ENCODE measurements at places on chromosomes 1 and 21.

GRCh38 chr1:41915786-41916571 lies 2.7 kb downstream of the HIVEP3 start:
- peak; percentile 23 for DNase-seq

- DNase-seq = peak; percentile 1
Observed at GRCh38 chr1:207495801-207496792, at the start of gene CR1. CR1 (plus strand) TSS chr1:207496157; CDS start chr1:207496268, 111 bp downstream.

DNA sequence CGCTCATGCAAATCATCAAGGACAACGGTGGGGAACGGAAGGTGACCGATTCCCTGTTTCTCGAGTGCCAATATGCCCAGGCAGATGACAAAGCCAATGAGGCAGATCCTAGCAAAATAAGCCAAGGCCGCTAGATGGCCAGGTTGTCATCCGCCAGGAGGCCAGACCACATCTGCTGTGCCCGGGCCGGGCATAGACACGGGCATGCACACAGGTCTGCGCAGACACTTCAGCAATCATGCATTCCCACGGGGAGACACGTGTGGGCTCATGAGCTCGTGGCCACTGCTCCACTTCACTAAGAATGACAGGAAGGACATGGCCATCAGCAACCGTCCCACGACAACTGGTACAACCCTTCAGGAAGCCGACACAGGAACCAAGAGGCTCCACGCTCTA lies 23.4 kb downstream of the WDR4 start:
- DNase-seq = no peak

DNA sequence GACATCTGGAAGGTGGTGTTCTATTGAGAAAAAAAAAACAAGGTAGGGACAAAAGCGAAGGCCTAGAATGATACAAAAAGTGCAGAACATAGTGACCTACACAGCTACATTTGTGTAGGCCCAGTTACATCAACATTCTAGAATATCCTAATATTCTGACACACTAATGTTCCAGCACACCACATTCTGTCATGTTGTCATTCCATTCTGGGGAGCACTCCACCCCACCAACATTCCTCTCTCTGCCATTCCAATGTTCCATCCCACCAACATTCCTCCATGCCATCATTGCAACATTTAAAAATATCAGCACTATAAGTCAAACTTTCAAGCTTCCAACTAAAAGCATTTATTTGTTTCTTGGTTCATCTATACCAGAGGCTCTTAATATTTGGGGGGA lies 28.5 kb downstream of the COA7 start:
- DNase-seq = no peak

- DNase-seq = no peak
Observed at GRCh38 chr1:233102341-233102740, 151.9 kb downstream of the NTPCR start.

- no peak for DNase-seq
Observed at GRCh38 chr1:109327285-109327684, 20.5 kb upstream of the MYBPHL start.

GRCh38 chr1:5651964-5652821 lies 340.0 kb downstream of the NPHP4 start:
- no peak for DNase-seq

- DNase-seq = no peak
Observed at GRCh38 chr1:51156752-51157151, 54.7 kb downstream of the C1orf185 start.

DNA sequence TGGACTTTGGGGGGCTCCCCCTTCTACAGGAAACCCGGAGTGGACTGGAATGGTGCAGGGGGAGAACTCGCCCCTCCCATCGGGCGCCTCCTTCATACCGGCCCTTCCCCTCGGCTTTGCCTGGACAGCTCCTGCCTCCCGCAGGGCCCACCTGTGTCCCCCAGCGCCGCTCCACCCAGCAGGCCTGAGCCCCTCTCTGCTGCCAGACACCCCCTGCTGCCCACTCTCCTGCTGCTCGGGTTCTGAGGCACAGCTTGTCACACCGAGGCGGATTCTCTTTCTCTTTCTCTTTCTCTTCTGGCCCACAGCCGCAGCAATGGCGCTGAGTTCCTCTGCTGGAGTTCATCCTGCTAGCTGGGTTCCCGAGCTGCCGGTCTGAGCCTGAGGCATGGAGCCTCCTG lies at the start of gene TNFRSF14:
TSS of gene TNFRSF14 (plus strand) at position 95 of the 401 bp plus-strand sequence. CDS start at position 389, 294 bp downstream.
- DNase-seq = peak; percentile 41

DNA sequence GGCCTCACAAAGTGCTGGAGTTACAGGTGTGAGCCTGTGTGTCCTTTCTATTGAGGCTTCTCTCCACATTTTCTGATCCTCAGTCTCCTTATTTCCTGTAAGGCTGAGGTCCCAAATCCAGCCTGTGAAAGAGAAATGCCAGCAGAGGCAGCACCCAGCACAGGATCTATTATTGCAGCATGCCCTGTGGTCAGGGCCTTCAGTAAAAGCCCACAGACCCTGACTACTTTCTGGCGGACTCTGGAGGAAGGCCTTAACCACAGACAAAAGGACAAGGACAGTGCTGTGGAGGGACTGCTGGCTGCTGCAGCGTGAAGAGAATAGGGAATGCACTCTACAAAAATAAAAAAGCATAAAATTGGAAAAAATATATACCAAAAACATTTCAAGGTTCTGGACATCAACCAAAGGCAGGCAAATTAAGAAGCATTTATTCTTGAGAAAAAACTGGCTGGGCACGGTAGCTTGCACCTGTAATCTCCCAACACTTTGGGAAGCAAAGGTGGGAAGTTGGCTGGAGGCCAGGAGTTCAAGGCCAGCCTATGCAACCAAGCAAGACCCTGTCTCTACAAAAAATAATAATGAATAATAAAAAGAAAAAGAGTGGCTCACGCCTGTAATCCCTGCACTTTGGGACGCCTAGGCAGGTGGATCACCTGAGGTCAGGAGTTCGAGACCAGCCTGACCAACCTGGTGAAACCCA lies 9.4 kb upstream of the PGD start:
- no peak for DNase-seq

DNA sequence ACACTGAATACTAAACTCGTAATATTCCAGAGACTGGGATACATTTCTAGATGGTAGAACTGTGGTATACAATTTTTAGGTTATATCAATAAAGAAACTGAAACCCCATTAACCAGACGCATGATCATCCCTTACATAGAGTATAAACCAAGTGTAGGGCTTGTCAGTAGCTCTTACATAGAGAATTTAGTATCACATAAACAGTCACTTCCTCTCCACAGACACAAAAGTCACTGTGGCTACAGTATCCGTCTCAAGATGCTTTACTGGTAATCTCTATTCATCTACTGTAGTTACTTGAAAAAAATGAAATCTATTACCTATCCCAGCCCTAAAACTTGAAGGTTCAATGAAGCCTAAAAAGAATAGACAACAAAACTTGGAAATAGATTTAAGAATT lies 252.3 kb upstream of the TMPRSS15 start:
- no peak for DNase-seq

GRCh38 chr1:208115924-208116640 lies 128.1 kb downstream of the PLXNA2 start:
- DNase-seq = no peak

- DNase-seq = no peak
Observed at GRCh38 chr1:214862421-214862820, 220.1 kb upstream of the KCNK2 start.

- DNase-seq = peak; percentile 58
Observed at GRCh38 chr1:24555591-24556413, at the start of gene NCMAP. NCMAP (plus strand) TSS chr1:24556087; CDS start chr1:24595431, 39,344 bp downstream.

DNA sequence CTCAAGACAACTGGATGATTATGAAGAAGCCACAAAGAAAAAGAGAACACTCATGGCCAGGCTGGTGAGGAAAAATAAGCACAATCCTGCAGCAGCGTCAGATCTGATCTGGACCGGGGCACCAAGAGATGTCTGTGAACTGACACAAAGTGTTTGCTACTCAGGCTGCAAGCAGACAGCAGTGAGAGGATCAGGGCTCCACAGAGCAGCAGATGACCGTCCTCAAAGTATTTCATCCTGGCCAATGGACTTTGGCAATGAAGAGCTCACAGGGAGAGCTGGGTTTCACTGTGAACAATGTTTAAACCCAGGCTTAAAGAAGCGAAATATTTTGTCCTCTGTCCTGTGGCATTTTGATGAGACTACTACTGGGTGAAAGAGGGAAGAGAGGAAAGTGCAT lies 299.2 kb downstream of the GPATCH2 start:
- no peak for DNase-seq

- no peak for DNase-seq
Observed at GRCh38 chr21:36166705-36167104, 10.1 kb downstream of the DOP1B start.

GRCh38 chr21:40255518-40256444 lies 388.5 kb downstream of the PCP4 start:
- no peak for DNase-seq

- no peak for DNase-seq
Observed at GRCh38 chr21:33541105-33541711, 709 bp downstream of the GART start.

GRCh38 chr1:67138813-67139499 lies 4.2 kb upstream of the C1orf141 start:
- no peak for DNase-seq

GRCh38 chr1:52002038-52002917 lies 11.8 kb upstream of the RAB3B start:
- peak; percentile 86 for DNase-seq

DNA sequence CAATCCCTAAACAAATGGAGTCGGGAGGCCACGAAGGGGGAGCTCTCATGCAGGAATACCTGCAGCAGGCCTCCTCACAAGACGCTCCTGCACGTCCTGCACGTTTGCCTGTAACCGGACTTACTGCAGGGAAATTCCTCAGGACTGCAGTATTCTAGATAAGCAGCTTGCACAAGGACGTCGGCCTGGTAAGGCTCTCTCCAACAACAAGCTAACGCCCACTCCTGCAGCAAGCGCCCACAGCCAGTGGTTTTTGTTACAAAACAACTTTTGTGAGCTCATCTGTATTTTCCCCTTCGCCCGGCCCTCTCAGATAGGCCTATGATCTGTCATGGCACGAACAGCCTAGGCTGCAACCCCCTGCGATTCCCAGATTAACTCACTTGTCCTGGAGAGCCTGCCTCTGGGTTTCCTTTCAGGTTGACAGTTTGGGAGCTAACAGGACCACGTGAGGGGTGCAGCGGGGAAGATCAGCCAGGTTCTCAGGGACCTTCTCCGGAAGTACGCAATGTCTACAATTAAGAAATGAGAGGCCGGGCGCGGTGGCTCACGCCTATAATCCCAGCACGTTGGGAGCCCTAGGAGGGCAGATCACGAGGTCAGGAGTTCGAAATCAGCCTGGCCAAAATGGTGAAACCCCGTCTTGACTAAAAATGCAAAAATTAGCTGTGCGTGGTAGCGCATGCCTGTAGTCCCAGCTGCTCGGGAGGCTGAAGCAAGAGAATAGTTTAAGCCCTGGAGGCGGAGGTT lies 921 bp upstream of the MIB2 start:
- DNase-seq = no peak

- DNase-seq = no peak
Observed at GRCh38 chr1:202161151-202162046, 997 bp upstream of the PTPN7 start.

GRCh38 chr1:93616996-93617669 lies 64.5 kb downstream of the BCAR3 start:
- DNase-seq = peak; percentile 49

GRCh38 chr1:61978796-61979195 lies 215.9 kb upstream of the L1TD1 start:
- peak; percentile 5 for DNase-seq

- DNase-seq = no peak
Observed at GRCh38 chr1:78044796-78045562, 787 bp upstream of the GIPC2 start.

- DNase-seq = peak; percentile 82
Observed at GRCh38 chr21:37233551-37234146, 33.5 kb downstream of the VPS26C start.

DNA sequence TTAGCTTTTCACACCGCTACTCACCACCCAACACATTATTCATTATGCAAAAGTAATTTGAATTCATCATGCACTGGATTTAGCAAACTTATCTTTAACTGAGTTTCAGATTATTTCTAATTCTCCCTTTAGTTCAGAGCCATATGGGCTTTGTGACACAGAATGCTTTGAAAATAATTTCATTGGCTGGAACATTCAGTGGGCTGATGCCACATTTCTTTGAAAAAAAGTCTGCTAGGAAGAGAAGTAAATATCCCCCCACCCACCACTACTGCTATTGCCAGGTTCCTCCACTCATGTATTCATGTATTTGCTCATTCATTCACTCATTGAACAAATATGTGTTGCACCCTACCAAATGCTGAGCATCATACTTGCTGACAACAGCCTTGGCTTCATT lies 280.5 kb downstream of the DSCAM start:
- no peak for DNase-seq

GRCh38 chr1:200355801-200356200 lies 54.0 kb downstream of the ZNF281 start:
- no peak for DNase-seq

DNA sequence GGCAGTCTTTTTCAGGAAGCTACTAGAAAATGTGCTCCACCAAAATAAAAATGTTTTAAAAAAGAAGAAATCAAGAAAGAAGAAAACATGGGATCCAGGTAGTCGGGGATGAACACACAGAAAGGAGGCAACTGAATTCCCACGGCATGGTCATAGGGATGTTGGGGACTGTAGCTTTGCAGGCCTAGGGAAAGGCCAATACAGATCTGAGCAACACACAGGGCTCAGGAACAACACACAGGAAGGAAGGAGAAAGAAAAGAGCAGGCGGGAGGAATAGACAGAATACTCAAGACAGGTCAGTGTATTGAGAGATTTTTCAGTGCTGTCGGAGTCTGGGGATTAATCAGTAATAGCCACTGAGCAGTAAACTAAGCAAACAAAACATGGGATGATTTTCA lies 142.7 kb upstream of the SYT6 start:
- DNase-seq = no peak

- no peak for DNase-seq
Observed at GRCh38 chr1:178267646-178268094, 173.8 kb downstream of the RASAL2 start.

DNA sequence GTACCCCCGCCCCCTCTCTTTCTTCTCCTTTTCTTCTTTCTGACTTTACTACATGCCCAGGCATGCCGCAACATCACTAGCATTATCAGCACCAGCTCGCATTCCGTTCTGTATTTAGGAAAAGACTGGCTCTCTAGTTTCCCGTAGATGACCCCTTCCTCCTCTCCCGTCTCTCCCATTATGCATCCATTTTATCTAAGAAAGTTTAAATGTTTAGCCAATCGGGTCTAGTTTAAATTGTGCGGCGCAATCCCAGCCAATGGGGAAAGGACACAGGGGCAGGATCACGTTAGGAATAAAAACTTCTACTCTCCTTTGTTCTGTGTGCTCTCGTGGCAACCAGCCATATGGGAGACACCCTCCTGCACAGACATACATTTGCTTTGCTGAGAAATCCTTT lies 2.3 kb upstream of the KRTAP10-7 start:
- DNase-seq = no peak

- no peak for DNase-seq
Observed at GRCh38 chr1:61093525-61094137, 11.3 kb downstream of the NFIA start.

DNA sequence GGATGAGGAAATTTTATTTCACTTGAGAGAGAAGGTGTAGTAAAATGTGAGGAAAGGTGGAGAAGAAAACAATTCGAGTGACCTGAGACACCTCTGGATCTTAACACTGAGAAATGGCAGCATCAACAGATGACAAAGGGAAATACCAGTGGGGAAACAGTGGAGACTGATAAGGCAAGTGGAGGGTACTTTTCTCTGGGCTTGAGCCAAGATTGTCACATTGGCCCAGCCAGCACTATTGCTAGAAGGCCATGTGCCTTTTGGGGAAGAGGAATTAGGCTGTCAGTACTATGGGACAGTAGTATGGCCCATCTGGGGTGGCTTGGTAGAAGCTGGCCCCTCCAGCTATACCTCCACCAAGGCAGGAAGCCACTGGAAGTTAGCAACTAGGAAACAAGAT lies 8.4 kb downstream of the SYPL2 start:
- no peak for DNase-seq
